ENCODE measurements at places on chromosomes 13 and 19.
A peak's percentile ranks its signal among the peaks of the same experiment; 100 is the strongest.

- DNase-seq, result no peak
Observed at GRCh38 chr19:48344892-48345291, 18.8 kb downstream of the TMEM143 start.

GRCh38 chr13:106702505-106702904 is 134.6 kb upstream of the ARGLU1 start:
- DNase-seq, result no peak

- DNase-seq, result no peak
Observed at GRCh38 chr19:11540645-11541044, 2.0 kb downstream of the CNN1 start.

GRCh38 chr13:40697711-40698110 is 31.3 kb upstream of the FOXO1 start:
- no peak for DNase-seq

DNA sequence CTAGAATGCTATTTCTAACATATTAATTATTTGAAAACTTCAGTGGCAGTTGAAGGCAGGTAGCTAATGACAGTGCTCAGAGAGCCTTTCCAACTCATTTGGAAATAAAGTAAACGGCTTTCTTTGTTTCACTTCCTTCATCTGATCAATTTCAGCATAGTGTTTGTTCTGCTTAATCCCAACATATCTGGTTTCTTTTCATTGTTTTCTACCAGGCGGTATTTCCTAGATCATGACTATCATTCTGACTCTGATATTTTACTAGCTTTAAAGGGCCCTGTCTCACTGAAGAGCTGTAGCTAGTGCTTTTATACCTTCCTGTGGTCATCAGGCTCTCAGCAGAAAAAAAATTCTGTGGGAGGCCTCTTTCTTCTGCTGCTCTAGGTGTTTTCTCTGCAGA is 178.6 kb downstream of the RBM26 start:
- no peak for DNase-seq

DNA sequence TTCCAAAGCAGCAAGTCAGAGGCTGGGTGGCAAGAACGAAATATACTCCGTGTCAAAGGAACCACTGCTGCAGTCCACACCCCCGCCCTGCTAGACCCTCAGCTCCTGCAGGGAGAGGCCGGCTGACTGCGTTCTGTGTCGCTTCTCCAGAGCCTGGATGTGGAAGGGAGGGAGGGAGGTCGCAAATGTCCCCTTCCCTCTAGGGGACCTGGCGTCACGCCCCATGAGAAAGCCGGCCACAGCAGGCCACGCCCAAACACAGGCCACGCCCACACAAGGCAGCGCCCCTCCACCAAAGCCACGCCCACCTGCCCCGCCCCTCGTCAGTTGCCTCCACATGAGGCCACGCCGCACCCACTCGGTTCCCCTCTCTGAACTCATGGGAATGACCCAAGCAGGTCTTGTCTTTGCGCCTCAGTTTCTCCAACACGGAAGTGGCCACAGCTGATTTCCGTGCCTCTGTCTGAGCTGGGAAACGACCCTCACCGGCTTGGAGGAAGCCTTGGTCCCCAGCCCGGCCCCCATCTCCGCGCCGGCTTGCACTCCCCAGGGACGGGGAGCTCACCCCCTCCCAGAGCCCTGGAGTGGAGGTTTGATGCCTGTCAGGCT is 38.4 kb upstream of the TCF3 start:
- peak; percentile 35 for DNase-seq

GRCh38 chr13:28046981-28047380 is 53.4 kb downstream of the FLT3 start:
- DNase-seq, result peak; percentile 71

- DNase-seq, result no peak
Observed at GRCh38 chr13:45490068-45490467, 25.3 kb downstream of the COG3 start.

GRCh38 chr13:26323764-26324163 is 69.8 kb downstream of the CDK8 start:
- no peak for DNase-seq

GRCh38 chr13:52348983-52349780 is 56.8 kb downstream of the THSD1 start:
- peak; percentile 83 for DNase-seq

GRCh38 chr19:55175117-55175867 is 4.8 kb downstream of the SYT5 start:
- DNase-seq, result no peak

DNA sequence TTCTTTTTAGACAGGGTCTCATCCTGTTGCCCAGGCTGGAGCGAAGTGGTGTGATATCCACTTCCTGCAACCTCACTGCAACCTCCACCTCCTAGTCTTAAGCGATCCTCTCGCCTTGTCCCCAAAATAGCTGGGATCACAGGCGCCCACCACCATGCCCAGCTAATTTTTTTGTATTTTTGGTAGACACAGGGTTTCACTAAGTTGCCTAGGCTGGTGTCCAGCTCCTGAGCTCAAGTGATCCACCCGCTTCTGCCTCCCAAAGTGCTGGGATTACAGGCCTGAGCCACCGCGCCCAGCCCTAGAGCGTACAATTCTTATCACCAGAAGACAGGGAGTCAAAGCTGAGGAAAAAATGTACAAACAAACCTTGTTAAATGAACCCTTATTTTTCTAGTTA is 4.5 kb upstream of the ELOF1 start:
- DNase-seq, result no peak

DNA sequence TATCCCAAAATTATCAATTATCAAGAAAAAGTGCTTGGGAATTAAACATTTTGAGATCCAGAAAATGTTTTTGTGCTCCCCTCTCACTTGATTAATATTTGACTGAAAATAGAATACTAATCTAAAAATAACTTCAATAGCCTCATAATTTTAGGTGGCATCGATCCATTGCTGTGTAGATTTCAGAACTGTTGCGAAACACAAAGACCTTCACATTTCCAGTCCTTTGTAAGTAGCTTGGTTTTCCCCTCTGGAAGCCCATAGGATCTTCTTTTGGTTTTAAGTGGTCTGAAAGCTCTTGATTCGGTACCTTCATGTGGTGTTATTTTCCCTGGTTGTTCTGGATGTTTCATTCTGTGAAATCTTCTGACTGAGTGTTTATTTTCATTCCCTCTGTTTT is 176.5 kb downstream of the NUFIP1 start:
- no peak for DNase-seq

- no peak for DNase-seq
Observed at GRCh38 chr13:22103046-22104027, 432.5 kb downstream of the FGF9 start.

GRCh38 chr19:48510421-48511268 is 990 bp downstream of the LMTK3 start:
- DNase-seq, result peak; percentile 57

DNA sequence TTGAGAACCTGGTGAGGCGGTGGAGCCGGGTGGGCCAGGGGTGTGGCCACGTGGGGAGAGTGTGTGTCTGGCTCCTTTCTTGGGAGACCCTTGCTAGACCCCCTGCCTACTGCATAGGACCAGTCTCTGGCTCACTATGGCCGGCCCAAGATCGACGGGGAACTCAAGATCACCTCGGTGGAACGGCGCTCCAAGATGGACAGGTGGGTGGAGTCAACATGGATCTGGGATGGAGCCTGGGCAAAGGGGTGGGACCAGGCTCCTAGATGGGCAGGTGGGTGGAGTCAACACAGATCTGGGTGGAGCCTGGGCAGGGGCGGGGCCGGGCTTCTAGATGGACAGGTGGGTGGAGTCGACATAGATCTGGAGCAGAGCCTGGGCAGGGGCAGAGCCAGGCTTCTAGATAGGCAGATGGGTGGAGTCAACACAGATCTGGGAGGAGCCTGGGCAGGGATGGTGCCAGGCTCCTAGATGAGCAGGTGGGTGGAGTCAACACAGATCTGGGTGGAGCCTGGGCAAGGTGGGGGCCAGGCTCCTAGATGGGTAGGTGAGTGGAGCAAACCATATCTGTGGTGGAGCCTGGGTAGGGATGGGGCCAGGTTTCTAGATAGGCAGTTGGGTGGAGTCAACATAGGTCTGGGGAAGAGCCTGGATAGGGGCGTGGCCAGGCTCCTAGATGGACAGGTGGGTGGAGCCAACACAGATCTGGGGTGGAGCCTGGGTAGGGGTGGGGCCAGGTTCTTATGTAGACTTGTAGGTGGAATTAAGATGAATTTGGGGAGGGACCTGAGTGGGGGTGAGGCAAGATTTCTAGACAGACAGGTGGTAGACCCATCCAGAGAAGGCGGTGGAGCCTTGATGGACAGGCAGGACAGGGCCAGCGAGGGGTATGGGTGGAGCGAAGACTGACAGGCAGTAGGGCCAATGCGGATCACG is 56.5 kb downstream of the VAV1 start:
- no peak for DNase-seq

DNA sequence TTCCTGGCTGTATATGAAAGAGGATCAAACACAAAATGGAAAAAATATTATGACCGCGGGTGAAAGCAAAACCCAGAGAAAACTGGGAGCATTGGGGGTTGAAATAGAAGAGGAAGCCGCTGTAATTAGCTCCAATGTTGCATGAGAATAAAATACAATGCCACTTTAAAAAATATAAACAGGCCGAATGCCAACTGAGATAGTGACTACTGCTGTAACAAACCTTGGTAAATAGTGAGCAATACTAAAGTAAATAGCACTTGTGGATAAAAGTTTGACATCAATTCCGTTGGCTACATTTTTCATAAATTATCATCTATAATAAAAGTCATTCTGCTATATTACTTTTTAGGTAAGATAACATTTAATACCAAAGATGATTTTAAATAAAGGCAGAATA is 395.8 kb upstream of the MIR17HG start:
- DNase-seq, result no peak

DNA sequence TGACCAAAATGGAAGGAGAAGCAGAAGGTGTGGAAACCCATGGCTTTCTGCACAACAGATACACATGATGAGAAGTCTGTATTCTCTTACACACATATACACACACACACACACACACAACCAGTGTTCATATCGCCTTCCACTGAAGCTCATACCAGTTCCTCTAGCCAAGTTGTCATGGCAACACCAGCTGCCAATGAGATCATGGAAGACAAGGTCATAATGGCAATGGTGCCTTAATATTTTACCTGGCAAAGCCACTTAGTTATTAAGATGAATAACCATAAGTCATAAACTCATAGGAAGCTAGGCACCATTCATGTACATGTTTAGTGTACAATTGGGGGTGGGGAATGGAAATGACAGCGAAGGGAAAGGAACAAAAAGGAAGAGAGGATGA is 2.6 kb upstream of the DHRS12 start:
- DNase-seq, result peak; percentile 11

DNA sequence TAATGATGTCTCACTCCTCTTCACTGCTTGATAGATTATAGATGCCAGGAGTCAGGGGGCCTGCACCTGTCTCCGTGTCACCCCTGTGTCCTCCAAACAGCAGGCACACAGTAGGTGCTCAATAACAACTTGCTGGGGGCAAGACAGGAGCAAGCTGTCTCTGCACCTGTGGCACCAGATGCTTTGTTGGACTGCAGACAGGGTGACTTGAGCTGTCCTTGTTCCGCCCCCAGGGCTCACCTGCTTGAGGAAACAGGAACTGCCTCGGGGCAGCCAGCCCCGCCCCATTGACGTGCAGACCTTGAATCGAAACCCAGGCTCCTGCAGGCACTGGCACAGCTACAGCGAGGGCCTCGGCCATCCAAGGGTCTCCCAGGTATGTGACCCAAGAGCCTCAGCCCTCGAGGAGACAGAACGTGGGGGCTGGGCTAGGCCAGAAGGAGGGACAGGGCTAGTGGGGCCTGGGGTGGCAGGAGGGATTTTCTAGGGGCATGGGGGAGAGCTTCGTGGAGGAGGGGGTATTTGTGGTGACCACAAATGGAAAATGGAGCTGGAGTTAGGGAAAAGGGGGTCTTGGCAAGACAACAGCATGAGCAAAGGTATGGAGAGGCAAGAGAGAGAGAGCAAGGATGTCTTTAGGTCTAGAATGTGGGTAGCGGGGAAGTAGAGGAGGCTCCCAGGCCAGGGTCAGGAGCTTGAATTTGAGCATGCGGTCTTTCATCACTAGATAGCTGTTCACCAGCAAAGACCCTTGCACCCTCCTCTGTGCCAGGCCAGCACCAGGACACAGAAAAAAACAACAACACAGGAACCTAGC is at the start of gene HSH2D:
Gene HSH2D, plus strand, starts transcription at position 287 of the 817 bp plus-strand sequence. CDS start 5,066 bp downstream, outside the sequence.
- DNase-seq, result no peak

- no peak for DNase-seq
Observed at GRCh38 chr13:99971576-99972189, at the start of gene ZIC5. ZIC5 (minus strand) TSS chr13:99971767; CDS start chr13:99971603, 164 bp downstream.

DNA sequence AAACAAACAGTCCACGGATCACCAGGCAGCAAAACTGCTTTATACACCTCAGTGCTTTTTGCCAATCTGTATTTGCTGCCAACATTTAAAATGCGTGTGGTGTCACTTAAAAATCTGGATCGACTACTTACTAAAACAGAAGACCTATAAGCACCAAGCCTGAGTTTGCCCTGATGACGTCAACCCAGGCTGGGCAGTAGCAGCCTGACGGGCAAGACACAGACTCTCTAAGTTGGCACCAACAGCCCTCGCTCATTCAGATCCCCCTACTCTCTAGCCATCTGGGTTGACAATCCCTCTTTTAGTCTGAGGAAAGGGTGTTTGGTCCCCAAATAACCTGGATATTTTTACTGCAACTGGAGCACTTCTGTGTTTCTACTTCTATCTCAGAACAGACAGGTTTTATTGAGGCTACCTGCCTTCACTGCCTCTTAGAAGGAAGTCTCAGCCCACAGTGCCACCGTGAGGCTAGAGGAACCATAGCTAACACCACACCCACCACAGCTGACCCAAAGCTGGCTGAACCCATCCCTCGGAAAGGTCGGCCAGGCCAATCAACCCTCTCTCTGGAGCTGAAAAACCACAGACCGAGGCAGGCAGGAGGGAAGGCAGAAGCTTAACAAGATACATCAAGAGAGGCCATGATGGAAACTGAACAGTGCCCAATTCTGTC is 6.9 kb downstream of the SUGP2 start:
- DNase-seq, result no peak

DNA sequence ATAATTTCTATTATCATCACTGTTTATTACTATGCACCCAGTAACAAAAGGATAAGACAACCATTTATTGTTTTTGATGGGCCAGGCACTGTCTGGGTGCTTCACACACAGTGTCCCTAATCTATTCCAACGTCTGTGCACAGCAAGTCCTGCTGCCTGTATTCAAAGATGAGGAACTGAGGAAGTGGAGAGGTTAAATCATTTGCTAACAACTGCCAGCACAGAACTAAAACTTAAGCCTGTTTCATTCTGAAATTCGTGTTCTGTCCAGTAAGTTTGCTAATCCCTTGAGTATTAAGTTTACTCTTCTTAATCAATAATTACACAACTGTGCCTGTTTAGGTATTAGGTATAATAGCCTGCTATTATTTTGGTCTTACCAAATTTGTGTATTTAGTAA is 41.9 kb downstream of the TEX26 start:
- DNase-seq, result no peak

GRCh38 chr13:37914781-37915391 is 45.3 kb upstream of the TRPC4 start:
- DNase-seq, result peak; percentile 22

DNA sequence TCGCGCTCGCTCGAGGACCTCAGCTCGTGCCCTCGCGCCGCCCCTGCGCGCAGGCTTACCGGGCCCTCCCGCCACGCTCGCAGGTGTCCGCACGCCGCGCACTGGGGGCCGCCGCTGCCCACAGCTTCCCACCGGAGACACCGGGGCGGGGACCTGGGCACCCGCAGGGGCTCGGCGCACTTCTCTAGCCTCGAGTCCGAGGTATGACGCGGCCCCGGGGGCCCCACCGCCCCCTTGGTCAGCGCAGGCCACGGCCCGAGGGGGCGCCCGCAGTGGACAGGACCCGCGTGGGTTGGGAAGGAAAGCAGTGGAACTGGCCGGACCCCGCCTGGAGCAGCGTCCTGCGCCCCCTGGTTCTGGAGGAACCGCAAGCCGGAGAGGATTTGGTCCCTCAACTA is 2.1 kb upstream of the GRWD1 start:
- no peak for DNase-seq

- DNase-seq, result peak; percentile 13
Observed at GRCh38 chr13:90084684-90085290, 1262.7 kb upstream of the MIR17HG start.
